Esophagus mucosa (tissue), 1 donor: ENCODE measurements at places on chromosomes 3 and 15. TPM values are rescaled to one million over a fixed set of nuclear protein-coding genes. Genes with fewer than 3 reads are reported as not detected.

DNA sequence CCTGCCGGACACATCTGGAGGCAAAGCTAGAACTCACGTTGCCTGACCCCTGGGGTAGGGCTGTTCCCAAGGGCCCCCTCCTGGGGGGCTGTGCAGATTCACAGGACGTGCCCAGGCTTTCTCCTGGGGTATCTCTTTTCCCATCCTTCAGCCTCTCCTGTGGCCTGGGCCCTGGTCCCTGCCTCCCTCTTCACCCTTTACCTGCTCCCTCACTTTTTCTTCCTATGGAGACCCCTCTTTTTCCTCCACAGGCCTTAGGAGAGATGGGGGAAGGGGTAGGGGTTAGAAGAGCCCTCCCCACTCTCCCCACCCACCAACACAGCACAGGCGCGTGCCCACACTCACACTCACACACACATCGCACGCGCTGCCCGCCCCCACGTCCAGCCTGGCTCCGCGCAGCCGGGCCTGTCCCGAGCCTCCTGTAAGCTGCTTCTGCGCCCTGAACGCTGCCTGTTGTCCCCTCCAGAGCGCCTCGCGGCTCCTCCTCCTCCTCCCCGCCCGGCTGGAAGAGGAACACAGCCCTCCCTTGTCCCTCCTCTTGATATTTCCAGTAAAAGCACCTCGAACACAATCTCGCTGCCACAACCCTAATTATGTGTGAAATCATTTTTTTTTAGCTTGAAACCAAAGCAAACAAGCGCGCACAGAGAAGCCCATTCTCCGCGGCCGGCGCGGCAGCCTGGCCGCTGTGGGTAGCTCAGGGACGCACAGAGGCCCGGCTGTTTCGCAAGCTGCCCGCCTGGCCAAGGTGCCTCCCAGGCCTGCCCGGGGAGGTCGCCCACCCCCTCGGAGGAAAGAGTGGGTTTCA lies 33.9 kb upstream of the ACAN start:
- ATAC-seq: no peak

DNA sequence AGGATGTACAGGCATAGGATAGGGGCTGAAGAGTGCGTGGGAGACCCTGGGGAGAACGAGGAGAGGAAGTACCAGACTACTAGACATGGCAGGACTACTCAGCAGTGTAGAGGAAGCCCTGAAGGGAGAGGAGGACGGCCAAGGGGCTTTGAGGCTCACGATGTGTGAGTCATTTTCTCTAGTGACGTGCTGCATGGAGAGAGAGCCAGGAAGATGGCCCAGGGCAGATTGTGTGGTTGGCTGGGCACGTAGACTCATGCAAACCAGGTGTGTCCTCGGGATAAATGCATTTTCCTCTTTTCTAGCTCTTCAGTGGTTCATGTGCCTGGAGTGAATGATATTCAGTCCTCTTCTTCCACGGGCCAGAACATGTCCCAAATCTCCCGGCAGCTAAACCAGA lies 115.0 kb upstream of the ABHD17C start:
- ATAC-seq: peak; percentile 91

GRCh38 chr3:183981990-183982644 lies 35.6 kb downstream of the ABCC5 start:
- no peak for ATAC-seq

GRCh38 chr15:48352474-48353072 lies 21.3 kb downstream of the DUT start:
- ATAC-seq: peak; percentile 71

- no peak for ATAC-seq
Measured at GRCh38 chr3:140233702-140234101, 298.7 kb downstream of the CLSTN2 start.

DNA sequence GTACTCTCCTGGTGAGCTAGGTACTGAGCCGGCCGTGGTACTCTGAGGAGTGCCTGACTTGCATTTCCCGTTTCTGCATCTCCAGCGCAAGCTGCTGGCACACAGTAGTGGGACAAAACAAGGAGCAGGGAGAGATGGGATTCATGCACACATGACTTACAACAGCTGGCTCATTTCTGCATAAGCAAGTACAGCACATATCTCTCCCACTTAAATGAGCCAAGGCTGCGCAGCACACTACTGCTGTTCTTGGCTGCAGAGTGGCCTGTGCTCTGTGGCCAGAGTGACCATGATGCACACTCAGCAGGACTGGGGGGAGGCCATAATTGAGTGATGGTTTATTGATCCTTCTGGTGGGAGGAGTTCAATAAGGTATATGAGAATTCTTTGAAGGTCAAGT lies 59.2 kb upstream of the ABHD17C start:
- no peak for ATAC-seq

The SPINK8 gene
- total RNA-seq: 1.6 TPM

The PLA2G4D gene
- total RNA-seq: 1.5 TPM
